ENCODE measurements at places on chromosomes 7 and 10. TPM values are rescaled to one million over a fixed set of nuclear protein-coding genes. Genes with fewer than 3 reads are reported as not detected.

Gene CHN2
- 5.0 TPM for total RNA-seq

- peaks cover 22% of the 10 kb centered on the region for H3K4me1 ChIP-seq
- H3K4me3 ChIP-seq, result no peak overlapping the region
- H3K27me3 ChIP-seq, result no peaks in the 10 kb centered on the region
- DNase-seq, result no peak
Observed at GRCh38 chr7:100471021-100471420, 7.0 kb upstream of the SPACDR start.

DNA sequence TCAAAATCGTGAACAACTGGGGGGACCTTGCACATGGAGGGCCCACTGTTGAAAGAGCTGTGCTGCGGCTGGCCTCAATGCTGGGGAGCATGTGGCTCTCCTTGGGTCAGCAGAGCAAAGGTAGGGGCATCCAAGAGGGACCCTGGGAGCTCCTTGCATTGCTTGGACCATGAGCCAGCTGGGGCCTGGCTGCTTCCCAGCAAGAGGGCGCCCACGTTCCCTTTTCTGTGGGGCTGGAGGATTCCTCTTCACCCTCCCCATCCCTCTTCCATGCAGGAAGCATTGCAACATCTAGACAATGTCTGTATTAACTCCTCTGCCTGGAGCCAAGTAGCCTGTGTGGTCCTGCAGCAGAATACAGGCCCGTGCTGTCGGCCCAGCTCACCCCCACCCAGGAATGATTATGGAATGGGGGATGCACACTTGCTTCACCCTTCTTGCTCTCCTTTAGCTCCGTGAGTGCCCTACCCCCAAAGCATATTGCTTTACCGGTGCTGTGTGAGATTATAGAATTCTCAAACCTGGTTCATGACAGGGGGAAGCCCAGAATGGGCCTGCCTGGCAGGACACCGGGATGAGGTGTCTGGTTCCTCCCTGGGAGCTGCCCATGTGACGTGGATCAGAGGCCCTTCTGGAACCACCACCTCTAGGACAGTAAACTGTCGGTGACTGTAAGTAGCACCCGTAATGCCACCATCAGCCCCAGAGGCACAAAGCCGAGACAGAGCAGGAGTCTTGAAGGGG, 61.9 kb downstream of the SYPL1 start:
- peak; percentile 46 for DNase-seq
- peaks cover 4% of the 10 kb centered on the region for H3K36me3 ChIP-seq
- no peak overlapping the region for H3K4me3 ChIP-seq
- H3K4me1 ChIP-seq, result peaks cover 13% of the 10 kb centered on the region
- H3K27ac ChIP-seq, result no peak overlapping the region

- 0 out of 2 replicates have a peak, but pooled peaks cover 3% of the 10 kb centered on the region for H3K36me3 ChIP-seq
- no peaks in the 10 kb centered on the region for H3K27me3 ChIP-seq
- peaks cover 39% of the 10 kb centered on the region for H3K4me1 ChIP-seq
- no peak overlapping the region for H3K4me3 ChIP-seq
Observed at GRCh38 chr10:113057948-113058522, 108.0 kb downstream of the TCF7L2 start.

Gene BLNK
- not detected for total RNA-seq

Gene WEE2
- total RNA-seq, result 0.04 TPM

- H3K27ac ChIP-seq, result no peak overlapping the region
- no peak for DNase-seq
- H3K36me3 ChIP-seq, result no peaks in the 10 kb centered on the region
- no peaks in the 10 kb centered on the region for H3K4me1 ChIP-seq
- no peaks in the 10 kb centered on the region for H3K27me3 ChIP-seq
- no peak overlapping the region for H3K4me3 ChIP-seq
Observed at GRCh38 chr10:70784471-70784870, 706 bp downstream of the TBATA start.

DNA sequence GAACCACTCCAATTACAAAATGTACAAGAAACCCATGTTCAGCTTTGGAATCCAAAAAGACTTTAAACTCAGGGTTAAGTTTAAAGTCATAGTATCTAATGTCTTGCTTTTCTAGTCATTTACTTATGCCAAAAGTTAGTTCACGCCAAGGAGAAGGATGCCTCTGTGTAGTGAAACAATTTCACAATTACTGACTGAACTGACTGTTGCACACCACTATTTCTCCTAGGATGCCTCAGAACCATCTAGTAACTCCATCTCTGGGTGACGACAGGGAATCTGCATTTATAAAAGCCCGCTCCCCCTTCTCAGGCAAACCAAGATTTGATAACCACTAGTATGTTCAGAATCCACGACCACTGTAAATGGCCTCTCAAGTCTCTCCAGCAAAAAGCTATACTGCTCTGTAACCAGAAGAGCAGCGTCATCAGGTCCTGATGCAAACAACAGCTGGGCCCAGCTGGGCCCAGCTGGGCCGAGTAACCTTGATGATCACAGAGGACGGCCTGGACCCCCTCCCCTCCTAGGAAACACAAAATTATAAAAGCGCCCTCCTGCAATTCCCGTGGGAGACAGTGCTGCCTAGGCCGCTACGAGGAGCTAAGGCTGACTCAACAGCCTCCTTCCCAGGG, 680 bp upstream of the ADO start:
- peaks cover 48% of the 10 kb centered on the region for H3K4me1 ChIP-seq
- H3K27me3 ChIP-seq, result no peaks in the 10 kb centered on the region
- DNase-seq, result no peak
- no peaks in the 10 kb centered on the region for H3K36me3 ChIP-seq
- peak overlapping the region; percentile 99 for H3K27ac ChIP-seq

DNA sequence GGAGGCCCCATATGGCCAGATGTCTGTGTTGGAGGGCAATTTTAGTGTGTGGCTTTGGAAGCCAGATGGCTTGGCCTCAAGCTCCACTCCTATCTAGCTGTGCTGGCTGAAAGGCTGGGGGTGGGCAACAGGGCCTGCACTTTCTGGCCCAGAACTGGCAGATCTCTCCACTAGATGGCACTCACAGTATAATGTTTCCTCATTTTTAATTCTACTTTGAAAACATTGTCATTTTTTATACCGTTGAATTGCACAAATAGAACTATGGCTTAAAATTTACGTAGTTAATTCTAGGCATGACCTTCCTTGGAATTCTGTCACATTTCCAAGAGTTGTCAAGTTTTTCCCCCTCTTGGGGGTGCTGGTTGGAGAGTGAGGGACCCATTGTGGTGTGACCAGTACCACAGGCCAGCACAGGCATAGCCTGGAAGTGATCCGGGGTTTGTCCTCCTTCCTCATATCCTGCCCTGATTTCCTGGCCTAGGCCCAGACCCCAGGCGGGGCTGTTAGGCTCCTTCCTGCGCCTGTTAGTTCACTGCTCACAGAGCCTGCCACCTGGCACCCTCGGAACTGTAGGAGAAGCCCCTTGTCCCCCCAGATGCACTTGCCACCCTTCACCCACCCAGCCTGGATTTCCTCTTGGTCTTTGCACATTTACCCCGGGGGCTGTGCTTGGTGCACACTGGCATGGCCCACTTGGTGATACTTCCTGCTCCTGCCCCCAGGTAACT, 52.8 kb downstream of the ARHGAP22 start:
- peak; percentile 43 for DNase-seq
- peaks cover 4% of the 10 kb centered on the region for H3K36me3 ChIP-seq
- no peak overlapping the region for H3K27ac ChIP-seq
- H3K4me3 ChIP-seq, result no peak overlapping the region
- H3K4me1 ChIP-seq, result peaks cover 2% of the 10 kb centered on the region
- H3K27me3 ChIP-seq, result no peaks in the 10 kb centered on the region

GRCh38 chr7:130095812-130096211, 25.5 kb downstream of the KLHDC10 start:
- no peak for DNase-seq
- no peaks in the 10 kb centered on the region for H3K27me3 ChIP-seq
- H3K4me3 ChIP-seq, result no peak overlapping the region
- H3K36me3 ChIP-seq, result no peaks in the 10 kb centered on the region
- no peak overlapping the region for H3K27ac ChIP-seq

DNA sequence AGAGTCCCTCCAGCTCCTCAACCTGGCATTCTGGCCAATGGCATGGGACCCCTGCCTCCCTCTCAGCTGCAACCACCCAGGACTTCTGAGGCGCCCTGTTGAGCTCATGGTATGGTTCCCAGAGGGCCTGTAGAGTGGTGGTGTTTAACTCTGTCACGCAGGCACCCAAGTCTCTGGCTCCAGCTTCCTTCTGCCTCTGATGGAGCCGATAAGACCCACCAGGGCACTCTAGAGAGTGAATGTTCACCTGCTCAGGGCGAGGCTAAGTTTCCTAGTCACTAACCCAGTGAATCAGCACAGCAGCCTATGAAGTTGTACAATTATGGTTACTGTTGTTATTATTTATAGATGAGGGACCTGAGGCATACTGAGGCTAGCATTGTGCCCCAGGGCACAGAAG, 120.4 kb downstream of the ZMIZ1 start:
- H3K4me3 ChIP-seq, result no peak overlapping the region
- no peak overlapping the region for H3K27ac ChIP-seq
- DNase-seq, result no peak
- no peaks in the 10 kb centered on the region for H3K36me3 ChIP-seq
- H3K27me3 ChIP-seq, result no peaks in the 10 kb centered on the region

GRCh38 chr7:132696332-132696731, 120.1 kb upstream of the PLXNA4 start:
- H3K4me3 ChIP-seq, result no peak overlapping the region
- no peak for DNase-seq
- no peaks in the 10 kb centered on the region for H3K27me3 ChIP-seq
- no peak overlapping the region for H3K27ac ChIP-seq

GRCh38 chr10:69407621-69408301, 9.0 kb downstream of the TACR2 start:
- peaks cover 40% of the 10 kb centered on the region for H3K4me1 ChIP-seq
- no peak for DNase-seq
- H3K27ac ChIP-seq, result peak overlapping the region; percentile 32
- H3K36me3 ChIP-seq, result peaks cover 15% of the 10 kb centered on the region
- H3K4me3 ChIP-seq, result peak overlapping the region; percentile 16
- H3K27me3 ChIP-seq, result peaks cover 7% of the 10 kb centered on the region

GRCh38 chr10:115456812-115457211, 363.6 kb downstream of the ATRNL1 start:
- no peak overlapping the region for H3K4me3 ChIP-seq
- H3K27me3 ChIP-seq, result no peaks in the 10 kb centered on the region
- no peak for DNase-seq
- no peak overlapping the region for H3K27ac ChIP-seq
- H3K36me3 ChIP-seq, result no peaks in the 10 kb centered on the region

Gene DIP2C
- 10.9 TPM for total RNA-seq

Gene EVX1
- total RNA-seq, result not detected

- no peak overlapping the region for H3K4me3 ChIP-seq
- 0 out of 2 replicates have a peak, but pooled peaks cover 3% of the 10 kb centered on the region for H3K4me1 ChIP-seq
- H3K27me3 ChIP-seq, result no peaks in the 10 kb centered on the region
- H3K36me3 ChIP-seq, result peaks cover 4% of the 10 kb centered on the region
Observed at GRCh38 chr10:30974355-30974754, 57.3 kb downstream of the ZNF438 start.

DNA sequence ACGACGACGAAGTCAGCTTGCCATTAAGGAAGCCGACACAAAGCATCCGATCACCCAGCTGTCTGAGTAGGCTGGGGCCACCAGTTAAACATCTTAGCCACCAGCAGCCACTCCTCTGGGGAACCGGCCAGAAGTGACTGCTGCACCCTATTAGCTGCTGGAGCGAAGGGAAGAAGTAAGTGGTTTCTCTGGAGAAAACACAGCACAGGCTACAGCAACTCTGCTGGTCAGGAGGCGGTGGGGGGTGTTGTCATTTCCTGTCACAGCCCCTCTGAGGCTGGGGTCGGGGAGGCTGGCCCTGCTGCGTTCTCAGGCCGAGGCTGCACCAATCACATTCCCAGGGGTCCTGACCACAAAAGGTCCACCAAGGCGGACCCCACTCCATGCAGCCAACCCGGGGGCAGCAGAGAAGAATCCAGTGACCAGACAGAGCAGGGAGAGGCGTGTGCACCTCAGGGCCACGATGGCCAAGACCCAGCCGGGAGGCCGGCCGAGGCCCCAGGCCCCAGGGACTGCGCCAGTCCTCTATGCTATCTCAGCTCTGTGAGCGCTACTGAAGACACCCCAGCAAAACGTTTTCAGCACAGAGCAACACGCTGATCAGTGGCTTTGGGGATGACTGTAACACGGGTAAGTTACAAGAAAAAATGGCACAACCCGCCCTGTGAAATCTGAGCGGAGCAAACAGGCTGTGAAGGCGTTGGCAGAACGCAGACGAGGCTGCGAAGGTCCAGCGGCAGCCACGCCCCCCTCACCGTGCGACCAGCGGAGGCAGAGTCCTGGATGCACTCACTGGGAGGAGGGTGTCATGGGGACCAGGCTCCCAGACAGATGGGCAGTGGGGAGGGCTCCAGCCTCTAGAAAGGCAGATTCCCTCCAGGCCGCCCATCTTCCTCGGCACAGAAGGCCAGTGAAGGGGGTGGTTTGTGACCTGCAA, 24.8 kb downstream of the STK32C start:
- H3K4me3 ChIP-seq, result no peak overlapping the region
- H3K4me1 ChIP-seq, result peaks cover 3% of the 10 kb centered on the region
- peak overlapping the region; percentile 63 for H3K27ac ChIP-seq
- H3K27me3 ChIP-seq, result no peaks in the 10 kb centered on the region

DNA sequence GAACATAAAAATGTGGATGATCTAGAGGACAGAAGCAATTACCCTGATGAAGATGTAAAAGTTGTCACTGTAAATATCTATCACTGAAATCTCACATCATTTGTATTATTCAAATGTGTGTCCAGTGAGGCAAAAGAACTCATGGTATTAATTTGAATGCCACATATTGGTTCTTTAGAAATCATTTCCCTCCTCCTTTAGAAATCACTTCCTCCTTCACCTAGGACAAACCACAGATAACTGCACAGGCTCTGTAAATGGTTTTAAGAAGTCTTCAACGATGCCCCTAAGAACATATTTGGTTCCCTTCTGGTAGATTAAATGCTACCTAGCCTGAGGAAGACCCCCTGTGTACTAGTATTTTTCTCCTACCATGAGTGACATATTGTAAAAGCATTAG, 33.1 kb upstream of the ZNF518A start:
- no peaks in the 10 kb centered on the region for H3K4me1 ChIP-seq
- no peaks in the 10 kb centered on the region for H3K36me3 ChIP-seq
- no peak for DNase-seq
- no peak overlapping the region for H3K27ac ChIP-seq

DNA sequence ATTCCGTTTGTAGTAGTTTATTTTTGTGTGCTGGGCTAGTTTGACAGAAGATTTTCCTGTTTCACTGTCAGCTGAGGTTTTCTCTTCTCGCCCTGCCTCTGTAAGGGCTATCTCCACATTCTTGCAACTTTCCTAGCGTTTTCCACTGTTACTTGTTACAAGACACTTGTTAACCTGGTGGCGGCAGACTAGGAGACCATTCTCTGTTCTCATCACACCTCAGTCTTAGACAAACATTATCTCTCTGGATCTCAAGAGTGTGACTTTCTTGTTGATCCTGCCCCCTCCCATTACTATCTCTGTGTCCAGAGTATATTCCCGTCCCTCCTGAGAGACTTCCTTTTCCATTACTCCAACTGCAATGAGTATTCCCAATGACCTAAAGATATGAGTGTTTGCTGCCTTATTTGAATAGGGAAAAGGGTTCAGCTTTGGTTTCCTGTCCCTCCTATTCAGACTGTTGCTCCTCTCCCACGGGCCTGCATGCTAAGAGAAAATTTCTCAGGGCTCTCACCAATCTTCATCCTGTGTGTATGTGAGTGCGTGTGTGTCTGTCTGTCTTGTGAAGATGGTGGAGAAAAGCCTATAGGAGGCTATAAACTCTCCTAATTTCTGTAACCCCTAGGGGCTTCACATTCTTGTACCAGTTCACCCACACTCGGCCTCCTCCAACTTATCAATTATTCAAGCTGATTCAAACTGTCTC, 722.4 kb upstream of the POT1 start:
- H3K36me3 ChIP-seq, result no peaks in the 10 kb centered on the region
- no peak overlapping the region for H3K4me3 ChIP-seq
- peaks cover 18% of the 10 kb centered on the region for H3K4me1 ChIP-seq
- H3K27ac ChIP-seq, result peak overlapping the region; percentile 48
- DNase-seq, result no peak
